Left ventricle myocardium superior (tissue), 1 donor: ENCODE measurements at places on chromosomes 3 and 15. TPM values are rescaled to one million over a fixed set of nuclear protein-coding genes. Genes with fewer than 3 reads are reported as not detected.

Gene PLS1
- 1.8 TPM for total RNA-seq

Gene PSTPIP1
- 2.4 TPM for total RNA-seq

Gene IQCF5
- total RNA-seq: not detected

- DNase-seq: no peak
These were observed 13.1 kb upstream of the SKIC8 start for GRCh38 chr15:78312536-78312935.

DNA sequence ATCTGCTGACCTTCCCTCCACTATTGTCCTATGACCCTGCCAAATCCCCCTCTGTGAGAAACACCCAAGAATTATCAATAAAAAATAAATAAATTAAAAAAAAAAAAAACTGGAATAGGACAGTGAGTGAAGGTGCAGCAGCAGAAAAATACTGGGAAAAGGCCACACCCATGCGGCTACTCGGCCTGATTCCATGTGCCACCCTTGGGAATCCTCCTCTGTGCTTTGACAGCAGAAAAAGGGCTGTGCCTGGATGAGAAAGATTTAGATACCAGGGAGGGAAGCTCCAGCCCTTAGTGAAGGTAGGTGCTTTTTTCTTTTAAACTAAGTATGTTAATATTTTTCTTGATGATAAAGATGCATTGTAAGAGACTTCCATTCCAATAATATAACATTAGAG lies 107.8 kb downstream of the CTNNB1 start:
- DNase-seq: no peak

- DNase-seq: no peak
These were observed 61.0 kb downstream of the APBA2 start for GRCh38 chr15:28946803-28947202.

DNA sequence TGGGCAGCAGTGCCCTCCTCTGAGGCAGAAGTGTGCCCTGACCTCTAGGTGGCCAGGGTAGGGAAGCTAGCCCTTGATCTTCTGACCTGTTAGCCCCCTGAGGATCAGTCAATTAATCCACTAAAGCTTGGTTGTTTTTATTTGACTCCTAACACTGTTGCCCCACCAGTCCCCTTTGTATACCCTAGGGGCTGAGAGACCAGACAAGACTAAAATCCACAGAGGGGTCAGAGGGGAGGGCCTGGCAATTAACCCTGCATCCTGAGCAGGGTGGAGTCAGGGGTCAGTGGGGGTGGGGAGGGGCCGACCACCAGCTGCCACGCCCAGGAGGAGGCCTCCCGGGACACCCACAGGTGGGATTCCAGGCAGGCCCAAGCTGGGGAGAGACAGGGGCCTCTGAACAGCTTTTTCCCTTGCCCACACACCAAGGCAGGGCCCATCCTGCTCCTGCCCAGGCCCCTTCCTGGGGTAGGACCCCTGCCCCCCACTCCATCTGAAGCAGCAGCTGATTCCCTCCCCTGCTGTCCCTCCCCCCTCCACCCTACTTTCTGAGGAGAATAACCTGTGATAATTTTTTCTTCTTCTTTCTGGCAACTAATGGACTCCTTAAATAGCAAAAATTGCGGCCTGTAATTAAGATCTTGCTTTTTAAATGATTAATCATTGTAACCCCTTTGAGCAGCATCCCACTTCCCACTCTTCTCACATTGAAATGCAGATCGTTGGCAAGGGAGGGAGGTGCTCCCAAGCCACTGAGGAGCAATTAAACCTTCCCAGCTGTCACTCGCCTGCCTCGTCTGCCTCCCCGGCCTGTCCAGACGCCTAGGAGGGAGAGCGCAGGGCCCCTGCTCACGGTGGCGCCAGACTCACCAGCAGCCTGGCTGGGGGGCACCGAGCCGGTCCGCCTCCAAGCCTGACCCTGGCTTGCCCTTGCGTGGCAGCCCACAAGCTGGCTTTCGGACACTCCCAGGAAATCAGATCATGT lies 51.9 kb downstream of the RHCG start:
- DNase-seq: no peak

DNA sequence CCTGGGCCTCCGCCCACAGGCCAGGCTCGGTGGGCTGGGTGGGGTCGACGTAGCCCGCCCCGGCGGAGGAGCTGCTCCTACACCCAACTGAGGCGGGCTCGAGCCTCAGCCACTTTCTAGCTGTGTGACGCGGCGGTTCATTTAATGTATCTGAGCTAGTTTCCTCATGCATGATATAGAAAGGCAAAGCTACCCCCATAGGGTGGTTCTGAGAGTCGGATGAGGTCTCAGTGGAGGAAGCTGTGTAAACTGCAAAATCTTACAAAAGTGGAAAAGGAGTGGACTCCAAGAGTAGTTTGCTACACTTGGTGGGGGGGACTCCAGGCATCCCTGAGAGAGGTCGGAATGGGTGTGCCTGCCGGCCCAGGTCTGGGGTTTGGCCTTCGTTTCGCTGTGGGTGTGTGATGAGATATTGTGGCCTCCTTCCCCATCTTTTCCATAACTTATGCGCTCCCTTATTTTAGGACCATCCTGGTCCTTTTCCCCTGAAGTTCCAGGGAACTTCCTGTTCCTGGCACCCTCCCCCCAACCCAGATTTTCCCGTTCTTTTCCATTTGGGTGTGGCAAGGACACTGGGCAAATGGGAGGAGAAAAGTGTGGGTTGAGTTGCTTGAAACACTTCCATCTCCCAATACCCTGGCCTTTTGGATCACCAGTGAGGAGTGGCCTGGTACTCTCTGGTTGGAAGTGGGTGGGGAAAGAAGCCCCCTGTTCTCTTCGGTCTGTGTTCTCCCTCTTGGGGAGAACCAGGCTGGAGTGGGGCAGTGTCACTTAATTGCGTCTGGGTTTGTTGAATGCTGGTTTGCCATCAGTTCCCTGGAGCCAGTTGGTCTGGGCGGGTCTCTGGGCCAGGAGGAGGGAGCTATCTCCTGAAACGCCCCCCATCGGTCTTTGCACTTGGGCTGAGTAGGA lies 1.1 kb downstream of the PDIA5 start:
- no peak for DNase-seq
